Hypothalamus (tissue), 51 donors: ENCODE measurements at places on chromosomes 2 and 18.

GRCh38 chr18:62060820-62061219 is 126.0 kb downstream of the PIGN start:
- DNase-seq: no peak

GRCh38 chr2:24856791-24857211 is 63.2 kb downstream of the ADCY3 start:
- no peak for DNase-seq

- DNase-seq: no peak
These were observed 511.6 kb downstream of the PLCL1 start for GRCh38 chr2:198315791-198316630.

- no peak for DNase-seq
These were observed 20.2 kb downstream of the SCYGR8 start for GRCh38 chr2:227765788-227766372.

DNA sequence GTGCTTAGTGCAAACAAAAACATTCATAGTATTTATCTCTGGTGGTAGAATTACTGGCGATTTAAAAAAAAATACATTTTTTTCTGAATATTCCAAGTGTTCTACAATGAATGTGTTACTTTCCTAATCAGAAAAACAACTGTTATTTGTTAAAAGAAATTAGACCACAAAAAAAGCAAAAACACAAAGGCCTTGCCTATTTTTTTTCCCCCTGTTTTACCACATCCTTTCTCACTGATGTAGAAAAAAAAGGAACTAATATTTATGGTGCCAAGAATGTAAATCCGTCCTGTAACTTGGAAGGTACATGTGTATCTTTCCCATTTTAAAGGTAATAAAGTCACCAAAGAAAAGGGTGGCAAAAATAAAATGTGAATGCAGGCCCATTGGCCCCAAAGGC is 28.4 kb upstream of the MGAT4A start:
- no peak for DNase-seq
